ENCODE measurements at places on chromosomes 4 and X. TPM values are rescaled to one million over a fixed set of nuclear protein-coding genes. Genes with fewer than 3 reads are reported as not detected.

ARMCX2 gene
- not detected for total RNA-seq

XAGE1B gene
- total RNA-seq: not detected

SSX2B gene
- total RNA-seq: not detected

MAGEB10 gene
- total RNA-seq: not detected

MAGEE1 gene
- 0.47 TPM for total RNA-seq

FREM3 gene
- total RNA-seq: not detected

MSANTD1 gene
- total RNA-seq: 0.37 TPM

MAGEB1 gene
- not detected for total RNA-seq

ADAM29 gene
- not detected for total RNA-seq

SGCB gene
- total RNA-seq: 27.0 TPM

SOX3 gene
- not detected for total RNA-seq

GLRB gene
- 5.9 TPM for total RNA-seq

CDKL5 gene
- total RNA-seq: 8.3 TPM

CT45A5 gene
- total RNA-seq: not detected

SLC9B2 gene
- 27.7 TPM for total RNA-seq

TLR6 gene
- 11.4 TPM for total RNA-seq

ARX gene
- not detected for total RNA-seq

SMIM43 gene
- total RNA-seq: not detected

SMR3B gene
- total RNA-seq: not detected
